ENCODE measurements at places on chromosomes 3 and 15. TPM values are rescaled to one million over a fixed set of nuclear protein-coding genes. Genes with fewer than 3 reads are reported as not detected.

DNA sequence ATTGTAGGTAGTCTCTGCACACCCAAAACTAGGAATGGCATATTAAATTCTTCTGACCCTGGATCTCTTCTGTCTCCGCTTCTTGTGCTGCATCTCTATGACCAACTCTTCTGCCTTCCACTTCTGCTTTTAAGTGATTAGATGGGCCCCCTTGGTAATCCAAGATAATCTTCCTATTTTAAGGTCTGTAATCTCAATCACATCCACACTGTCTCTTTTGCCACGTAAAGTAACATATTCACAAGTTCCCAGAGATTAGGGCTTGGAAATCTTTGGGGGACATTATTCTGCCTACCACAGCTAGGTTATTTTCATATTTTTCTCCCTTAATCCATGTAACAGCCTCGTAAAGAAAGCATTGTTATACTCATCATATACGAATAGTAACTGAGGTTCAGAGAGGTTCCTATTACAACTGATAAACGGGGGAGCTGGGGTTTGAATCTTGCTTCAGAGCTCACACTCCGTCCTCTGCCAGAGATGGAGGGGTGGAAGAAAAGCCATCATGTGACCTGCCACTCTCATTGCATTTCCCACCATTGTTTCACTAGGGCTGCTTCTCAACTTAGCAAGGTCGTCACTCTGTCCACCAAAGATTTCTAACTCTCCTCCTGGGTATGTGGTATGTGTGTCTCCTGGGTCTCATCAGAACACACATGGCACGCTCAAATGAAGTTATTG, 6.6 kb upstream of the CD47 start:
- DNase-seq = no peak

DNA sequence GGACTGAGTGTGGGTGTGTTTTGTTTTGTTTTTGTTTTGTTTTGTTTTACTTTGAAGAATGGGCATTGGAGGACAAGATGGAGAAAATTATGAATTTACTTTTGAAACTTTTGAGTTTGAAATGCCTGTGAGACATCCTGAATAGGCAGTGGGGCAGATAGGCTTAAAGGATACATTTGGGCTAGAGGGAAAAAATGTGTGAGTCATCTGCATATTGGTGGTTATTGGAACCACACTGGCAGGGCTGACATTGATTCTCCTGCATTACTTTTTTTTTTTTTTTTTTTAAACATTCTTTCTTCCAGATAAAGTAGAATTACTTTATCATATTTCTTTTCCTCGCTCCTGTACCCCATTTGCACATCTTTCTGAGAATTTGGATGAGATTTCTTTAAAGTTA, 56.1 kb downstream of the CALML4 start:
- no peak for DNase-seq

- DNase-seq = peak; percentile 16
Measured at GRCh38 chr3:87503900-87504498, 227.6 kb upstream of the POU1F1 start.

GRCh38 chr3:194005930-194006501, 129.9 kb upstream of the HES1 start:
- no peak for DNase-seq

GRCh38 chr3:127739347-127740135, 66.8 kb downstream of the ABTB1 start:
- DNase-seq = no peak

DNA sequence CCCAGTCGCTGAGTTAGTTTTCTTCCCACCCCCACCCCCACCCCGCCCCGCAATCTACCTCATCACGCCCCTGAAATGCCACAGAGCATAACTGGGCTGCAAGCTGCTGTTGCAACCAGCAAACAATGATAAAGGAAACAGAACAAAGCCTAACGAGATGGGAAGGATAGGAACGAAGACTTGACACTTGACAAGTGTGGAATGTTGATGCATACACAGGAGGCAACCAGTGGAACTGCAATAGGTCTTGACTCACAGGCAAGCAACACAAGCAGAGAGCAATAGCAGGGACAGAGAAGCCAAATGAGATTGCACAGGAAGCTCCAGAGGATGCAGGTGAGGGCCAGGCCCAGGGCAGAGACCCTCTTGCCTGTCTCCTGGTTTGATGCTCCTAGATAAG, 225.9 kb downstream of the IGSF11 start:
- no peak for DNase-seq

- DNase-seq = no peak
Measured at GRCh38 chr3:39086144-39086543, 21.3 kb downstream of the GORASP1 start.

- DNase-seq = no peak
Measured at GRCh38 chr15:46034755-46035154, 399.9 kb downstream of the SQOR start.

DNA sequence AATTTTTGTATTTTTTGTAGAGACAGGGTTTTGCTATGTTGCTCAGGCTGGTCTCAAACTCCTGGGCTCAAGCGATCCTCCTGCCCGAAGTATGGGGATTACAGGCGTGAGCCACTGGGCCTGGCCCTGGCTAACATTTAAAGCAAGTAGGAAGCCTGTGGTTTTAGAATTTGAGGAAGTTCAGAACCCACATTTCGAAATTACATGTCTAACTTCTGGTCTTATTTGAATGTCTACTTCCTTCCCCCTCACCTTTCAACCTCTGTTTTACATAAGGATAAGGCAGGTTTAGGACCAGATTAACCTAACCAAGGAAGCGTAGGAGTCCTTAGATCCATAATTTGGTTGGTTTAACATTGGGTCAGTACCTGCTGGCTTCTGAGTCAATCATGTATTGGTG, 120.5 kb upstream of the PROK2 start:
- DNase-seq = no peak

TMEM266 gene
- not detected for total RNA-seq

TRPM1 gene
- not detected for total RNA-seq

GBE1 gene
- total RNA-seq = 59.5 TPM

Measured in activated CD4-positive, alpha-beta T cell treated with anti-CD3 and anti-CD28 coated beads for 36 hours (primary cell).